H9 (cell line): ENCODE measurements at places on chromosomes 1 and 21. TPM values are rescaled to one million over a fixed set of nuclear protein-coding genes. Genes with fewer than 3 reads are reported as not detected.

The SLC22A15 gene
- total RNA-seq: 3.2 and 3.5 TPM in 2 replicates

GRCh38 chr21:29462479-29462878, 163.8 kb downstream of the BACH1 start:
- DNase-seq: no peak
- no peaks in the 10 kb centered on the region for H3K27me3 ChIP-seq
- no peaks in the 10 kb centered on the region for H3K4me1 ChIP-seq
- H3K36me3 ChIP-seq: peaks cover 5% of the 10 kb centered on the region; the same call in 2 of the 3 replicates
- no peak overlapping the region for H3K4me3 ChIP-seq
- H3K27ac ChIP-seq: no peak overlapping the region

GRCh38 chr21:39153373-39153772, 29.9 kb downstream of the PSMG1 start:
- H3K27me3 ChIP-seq: no peaks in the 10 kb centered on the region
- no peak overlapping the region for H3K4me3 ChIP-seq
- no peak for DNase-seq

The AK2 gene
- total RNA-seq: 144 and 159 TPM in 2 replicates

DNA sequence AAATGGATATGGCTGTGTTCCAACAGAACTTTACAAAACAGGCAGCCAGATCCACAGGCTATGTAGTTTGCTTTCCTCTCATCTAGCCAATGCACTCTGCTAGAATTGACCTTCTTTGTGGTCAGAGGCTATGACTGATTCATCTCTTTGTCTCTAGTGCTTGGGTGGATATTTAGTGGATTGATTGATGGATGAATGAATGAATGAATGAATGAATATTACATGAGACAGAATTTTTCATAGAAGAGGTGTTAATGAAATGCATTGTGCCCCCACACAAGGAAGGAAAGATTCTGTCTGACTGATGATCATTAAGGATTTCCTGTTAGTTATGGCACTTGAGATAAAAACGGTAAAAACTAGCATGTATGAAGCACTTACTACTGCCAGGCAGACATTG, 50.5 kb upstream of the ZYG11A start:
- no peak for DNase-seq
- H3K36me3 ChIP-seq: peaks cover 1% of the 10 kb centered on the region; the same call in 1 of the 3 replicates
- H3K4me1 ChIP-seq: no peaks in the 10 kb centered on the region
- H3K27ac ChIP-seq: no peak overlapping the region
- H3K4me3 ChIP-seq: no peak overlapping the region

DNA sequence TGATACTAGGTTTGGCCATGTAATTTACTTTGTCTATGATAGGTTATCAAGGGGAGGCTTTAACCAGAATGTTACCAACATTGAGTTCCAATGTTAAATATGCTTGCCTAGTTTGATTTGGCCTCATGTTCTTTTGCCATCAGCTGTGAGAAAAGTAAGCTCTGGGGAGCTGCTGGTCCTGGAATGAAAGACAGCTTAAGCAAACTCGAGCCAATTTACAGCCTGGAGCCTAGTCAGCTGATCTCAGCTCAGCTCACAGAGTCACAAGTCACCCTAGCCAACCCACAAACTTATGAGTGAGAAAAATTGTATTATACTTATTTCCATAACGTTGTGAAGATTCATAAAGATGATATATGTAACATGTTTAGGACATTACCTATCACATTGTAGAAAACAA, 426.7 kb downstream of the RWDD3 start:
- no peak for DNase-seq
- no peaks in the 10 kb centered on the region for H3K27me3 ChIP-seq
- H3K4me3 ChIP-seq: no peak overlapping the region
- H3K27ac ChIP-seq: no peak overlapping the region
- no peaks in the 10 kb centered on the region for H3K4me1 ChIP-seq
- peaks cover 6% of the 10 kb centered on the region; the same call in 1 of the 3 replicates for H3K36me3 ChIP-seq
